ENCODE measurements at places on chromosomes 4 and X.

- DNase-seq: no peak
These were observed 113.1 kb upstream of the ADGRL3 start for GRCh38 chr4:61086979-61087378.

GRCh38 chr4:138788267-138788790 lies 227.3 kb upstream of the NOCT start:
- no peak for DNase-seq

DNA sequence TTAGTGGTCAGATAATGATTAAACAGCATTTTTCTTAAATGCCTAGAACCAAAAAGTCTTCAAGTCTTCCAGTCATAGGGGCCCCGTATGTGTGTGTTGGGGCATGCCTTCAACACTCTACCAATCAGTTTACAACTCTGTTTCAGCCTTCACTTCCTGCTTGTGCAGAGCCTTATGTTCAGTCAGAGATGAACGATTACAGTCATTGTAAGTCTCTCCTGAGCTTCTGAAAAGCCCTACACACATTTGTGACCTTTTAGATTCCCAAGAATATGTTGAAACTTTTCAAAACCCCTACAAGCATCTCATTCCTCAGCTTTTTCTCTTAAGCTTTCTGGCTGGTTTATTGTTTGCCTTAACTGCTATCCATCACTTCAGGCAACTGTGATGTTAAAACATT lies 591.2 kb downstream of the ZNF674 start:
- no peak for DNase-seq

- no peak for DNase-seq
These were observed 5.7 kb upstream of the TMEM156 start for GRCh38 chr4:39037941-39038340.

GRCh38 chr4:53365121-53365485 lies 758 bp downstream of the SCFD2 start:
- DNase-seq: no peak

DNA sequence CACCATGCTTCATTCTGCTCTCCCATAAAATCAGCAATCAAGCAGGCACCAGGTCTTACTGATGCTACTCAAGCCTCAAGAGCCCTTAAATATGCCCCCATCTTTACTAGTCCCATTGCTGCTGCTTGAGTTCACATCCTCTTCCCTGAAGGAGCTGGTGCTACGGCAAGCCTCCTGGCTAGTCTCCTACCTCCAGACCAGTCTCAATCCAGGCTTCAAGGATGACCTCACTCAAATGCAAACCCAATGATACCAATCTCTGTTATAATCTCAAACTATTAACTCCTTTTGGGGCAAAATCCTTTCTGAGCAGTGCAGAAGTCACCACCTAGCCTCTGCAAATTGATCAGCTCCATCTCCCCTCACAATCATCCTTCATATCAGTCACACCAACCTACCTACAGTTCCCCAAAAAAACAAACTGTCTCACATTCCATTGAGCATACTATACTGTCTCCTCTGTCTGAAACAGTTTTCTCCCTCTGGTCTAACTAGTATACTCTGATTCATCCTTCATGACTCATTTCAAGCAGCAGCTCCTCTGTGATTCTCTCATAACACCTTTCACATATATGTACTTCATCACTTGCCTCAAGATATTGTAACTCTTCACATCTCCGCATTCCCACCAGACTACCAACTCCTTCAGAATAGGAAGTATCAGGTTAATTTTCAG lies 30.0 kb downstream of the PAPSS1 start:
- no peak for DNase-seq

- DNase-seq: no peak
These were observed 44.1 kb upstream of the MBNL3 start for GRCh38 chrX:132532913-132533312.

DNA sequence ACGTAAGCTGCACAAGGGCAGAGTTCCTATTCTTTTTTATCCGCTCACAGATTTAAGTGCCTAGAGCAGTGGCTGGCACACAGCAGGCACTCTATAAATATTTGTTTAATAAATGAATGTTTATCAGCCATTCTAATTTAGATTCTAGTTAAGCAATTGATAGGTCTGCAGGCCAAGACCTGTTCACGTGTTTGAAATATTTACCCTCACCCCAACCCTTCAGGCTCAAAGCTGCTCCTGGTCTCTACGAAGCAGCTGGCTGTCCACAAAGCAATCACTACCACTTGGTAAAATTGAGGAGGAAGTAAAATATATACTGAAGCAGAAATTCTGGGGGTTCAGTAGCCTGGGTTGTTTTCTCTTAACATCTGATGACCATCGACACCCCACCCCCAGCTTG lies 158.1 kb downstream of the MGST2 start:
- no peak for DNase-seq

GRCh38 chr4:146407669-146408084 lies 114.1 kb downstream of the SLC10A7 start:
- DNase-seq: no peak

DNA sequence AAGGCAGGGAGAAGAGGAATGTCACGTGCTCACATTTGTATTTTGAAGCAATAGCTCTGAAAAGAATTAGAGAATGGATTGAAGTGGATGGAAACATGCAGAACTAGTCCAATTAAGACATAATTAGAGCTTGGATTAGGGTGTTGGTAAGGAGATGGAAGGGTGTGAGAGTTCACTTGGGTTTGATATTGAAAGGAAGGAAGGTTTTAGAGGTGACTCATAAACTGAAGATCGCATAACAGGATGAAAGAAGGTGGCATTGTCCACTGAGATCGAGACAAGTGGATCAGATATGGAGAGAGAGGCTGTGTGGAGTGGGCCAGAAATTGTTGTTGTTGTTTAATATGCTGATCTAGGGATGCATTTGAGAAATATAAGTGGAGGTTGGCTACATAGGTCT lies 244.0 kb upstream of the SMIM31 start:
- no peak for DNase-seq

GRCh38 chr4:53706422-53707032 lies 115.2 kb upstream of the LNX1 start:
- no peak for DNase-seq

DNA sequence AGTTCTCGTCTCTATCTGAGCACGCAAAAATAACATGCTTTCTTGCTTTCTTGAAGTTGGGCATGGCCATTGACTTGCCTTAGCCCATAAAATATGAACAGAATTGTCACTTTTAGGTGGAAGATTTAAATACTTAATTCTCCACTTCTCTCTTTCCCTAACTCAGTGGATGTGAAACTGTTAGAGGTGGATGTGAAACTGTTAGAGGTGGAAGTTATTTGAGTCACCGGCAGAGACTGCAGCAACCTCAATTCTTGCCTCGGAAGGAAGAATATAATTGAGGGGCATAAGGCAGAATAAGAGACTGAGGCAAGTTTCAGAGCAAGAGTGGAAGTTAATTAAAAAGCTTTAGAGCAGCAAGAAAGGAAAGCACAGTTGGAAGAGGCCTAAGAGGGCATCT lies 2.8 kb upstream of the PARM1 start:
- no peak for DNase-seq

DNA sequence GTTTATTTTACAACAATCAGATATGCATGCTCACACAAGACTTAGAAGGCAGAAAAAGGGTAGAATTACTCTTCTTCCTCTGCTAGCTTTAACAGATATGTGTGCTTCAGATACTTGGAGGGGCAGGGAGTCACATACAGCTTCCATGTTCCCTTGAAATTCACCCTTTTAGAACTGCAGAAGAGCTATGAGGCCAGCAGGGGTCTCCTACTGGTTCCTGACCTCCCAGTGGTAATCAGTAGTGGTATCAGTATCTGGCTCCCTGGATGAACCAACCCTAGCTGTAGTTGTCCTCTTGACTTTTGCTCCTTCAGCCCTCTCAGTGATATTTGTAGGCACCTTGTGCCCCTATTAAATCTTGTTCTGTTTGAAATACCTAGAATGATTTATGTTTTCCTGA lies 81.5 kb downstream of the RCHY1 start:
- no peak for DNase-seq

GRCh38 chr4:2368746-2369437 lies 49.6 kb downstream of the ZFYVE28 start:
- DNase-seq: no peak

DNA sequence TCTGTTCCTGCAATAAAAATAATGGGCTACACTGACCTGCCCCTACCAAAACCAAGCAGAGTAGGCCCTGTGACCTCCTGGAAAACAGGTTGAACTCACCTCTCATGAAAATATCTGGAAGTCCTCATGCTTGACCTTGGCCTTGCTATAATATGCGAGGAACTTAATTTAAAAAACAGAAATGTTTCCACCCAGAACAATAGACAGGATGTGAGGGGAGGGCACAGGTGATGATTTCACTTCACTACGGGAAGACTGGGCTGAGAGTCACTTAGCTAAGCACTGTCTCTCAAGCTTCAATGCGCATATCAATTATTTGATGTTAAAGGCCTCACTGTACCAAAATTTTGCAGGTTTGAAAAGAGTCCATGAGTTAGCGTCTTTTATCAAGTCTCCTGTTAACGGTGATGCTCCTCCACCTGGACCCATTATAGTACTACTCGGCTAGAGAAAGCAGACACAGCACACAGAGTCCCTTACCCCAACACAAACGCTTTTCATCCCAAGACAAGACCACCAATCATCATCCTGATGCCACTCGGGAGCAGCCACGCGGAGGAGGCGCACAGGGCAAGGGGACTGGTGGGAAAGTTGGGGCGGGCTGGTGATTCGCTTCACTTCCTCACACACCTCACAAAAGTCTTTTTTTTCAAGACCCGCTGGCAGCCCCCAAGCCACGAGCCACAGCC lies 25.9 kb downstream of the ZNF721 start:
- no peak for DNase-seq

- DNase-seq: no peak
These were observed 25.5 kb downstream of the SMIM14 start for GRCh38 chr4:39613093-39613656.

GRCh38 chrX:110320381-110320987 lies 2.6 kb upstream of the AMMECR1 start:
- no peak for DNase-seq

DNA sequence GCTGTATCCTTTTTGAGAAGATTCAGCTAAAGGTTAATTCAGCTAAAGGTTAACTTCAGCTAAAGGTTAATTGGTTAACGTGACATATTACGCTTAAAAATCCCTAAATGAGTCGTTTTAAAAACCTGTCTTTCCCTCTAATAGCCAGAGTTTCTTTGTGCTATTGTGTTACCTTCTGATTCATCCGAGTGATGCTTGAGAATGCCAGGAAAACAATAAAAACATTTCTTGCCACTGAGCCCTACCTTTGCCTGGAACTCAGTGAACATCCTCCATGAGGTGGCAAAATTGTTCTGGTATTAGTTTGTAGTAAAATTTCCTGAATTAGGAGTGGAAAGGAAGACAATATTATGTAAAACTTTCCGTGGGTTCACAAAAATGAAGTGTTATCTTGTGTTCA lies 13.7 kb upstream of the TMPRSS11E start:
- no peak for DNase-seq

GRCh38 chrX:31423609-31424189 lies 351.9 kb upstream of the FTHL17 start:
- DNase-seq: no peak

- no peak for DNase-seq
These were observed 107.9 kb downstream of the GPR143 start for GRCh38 chrX:9657590-9658256.

DNA sequence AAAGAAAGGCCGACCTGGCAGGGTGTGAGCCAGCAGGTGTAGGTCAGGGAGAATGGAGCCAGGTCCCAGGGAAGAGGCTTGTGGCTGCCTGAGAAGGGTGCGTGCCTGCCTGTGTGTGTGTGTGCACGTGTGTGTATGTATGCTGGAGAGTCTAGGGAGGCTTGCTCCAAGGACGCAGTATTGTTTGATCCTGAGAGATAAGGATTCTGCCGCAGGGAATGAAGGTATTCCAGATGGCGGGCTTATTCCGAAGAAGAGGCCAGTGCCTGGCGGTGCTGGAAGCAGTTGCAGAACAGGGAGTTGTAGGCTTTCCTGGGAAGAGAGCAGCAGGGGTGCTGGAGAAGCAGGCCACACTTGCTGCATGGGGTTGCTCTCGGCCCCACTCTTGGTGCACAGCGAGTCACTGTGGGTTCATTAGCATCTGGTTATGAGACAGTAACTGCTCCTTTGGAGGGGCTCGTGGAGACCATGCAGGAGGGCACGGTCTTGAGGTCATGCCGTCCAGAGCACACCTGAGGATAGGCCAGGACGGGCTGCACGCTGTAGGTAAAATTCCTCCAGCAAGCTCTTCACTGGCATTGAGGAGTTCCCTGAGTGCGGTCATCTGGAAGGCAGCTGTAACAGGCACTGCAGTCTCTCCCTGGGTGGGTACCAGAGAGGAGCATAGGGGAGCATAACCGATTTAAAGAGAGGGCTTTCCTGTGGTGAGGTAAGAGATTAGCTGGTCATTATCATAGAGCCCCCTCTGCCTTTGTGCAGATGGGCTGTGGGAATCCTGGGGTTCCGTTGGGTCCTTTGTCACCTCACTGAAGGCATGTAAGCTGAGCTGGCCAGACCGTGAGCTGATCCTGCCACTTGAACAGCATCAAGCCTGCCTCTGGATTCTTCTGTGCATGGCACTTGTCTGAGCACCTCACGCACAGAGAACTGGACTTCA lies 29.9 kb upstream of the MSANTD1 start:
- DNase-seq: no peak

DNA sequence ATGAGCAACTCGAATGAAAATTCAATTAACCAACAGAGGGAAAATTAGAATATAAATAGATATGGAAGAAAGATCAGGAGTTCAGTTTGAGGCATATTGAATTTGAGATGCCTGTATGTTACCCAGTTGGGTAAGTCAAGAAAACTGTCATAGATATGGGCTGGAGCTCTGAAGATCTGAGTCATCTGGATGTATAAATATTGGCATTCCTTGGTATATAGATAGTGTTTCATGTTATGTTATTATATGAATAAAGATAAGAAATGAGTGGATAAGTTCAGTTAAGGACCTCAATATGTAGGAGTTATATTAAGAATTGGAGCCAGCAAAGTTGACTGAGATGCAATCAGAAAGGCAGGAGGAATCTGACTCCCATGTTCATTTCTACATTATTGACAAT lies 543.6 kb upstream of the SMIM31 start:
- DNase-seq: no peak

DNA sequence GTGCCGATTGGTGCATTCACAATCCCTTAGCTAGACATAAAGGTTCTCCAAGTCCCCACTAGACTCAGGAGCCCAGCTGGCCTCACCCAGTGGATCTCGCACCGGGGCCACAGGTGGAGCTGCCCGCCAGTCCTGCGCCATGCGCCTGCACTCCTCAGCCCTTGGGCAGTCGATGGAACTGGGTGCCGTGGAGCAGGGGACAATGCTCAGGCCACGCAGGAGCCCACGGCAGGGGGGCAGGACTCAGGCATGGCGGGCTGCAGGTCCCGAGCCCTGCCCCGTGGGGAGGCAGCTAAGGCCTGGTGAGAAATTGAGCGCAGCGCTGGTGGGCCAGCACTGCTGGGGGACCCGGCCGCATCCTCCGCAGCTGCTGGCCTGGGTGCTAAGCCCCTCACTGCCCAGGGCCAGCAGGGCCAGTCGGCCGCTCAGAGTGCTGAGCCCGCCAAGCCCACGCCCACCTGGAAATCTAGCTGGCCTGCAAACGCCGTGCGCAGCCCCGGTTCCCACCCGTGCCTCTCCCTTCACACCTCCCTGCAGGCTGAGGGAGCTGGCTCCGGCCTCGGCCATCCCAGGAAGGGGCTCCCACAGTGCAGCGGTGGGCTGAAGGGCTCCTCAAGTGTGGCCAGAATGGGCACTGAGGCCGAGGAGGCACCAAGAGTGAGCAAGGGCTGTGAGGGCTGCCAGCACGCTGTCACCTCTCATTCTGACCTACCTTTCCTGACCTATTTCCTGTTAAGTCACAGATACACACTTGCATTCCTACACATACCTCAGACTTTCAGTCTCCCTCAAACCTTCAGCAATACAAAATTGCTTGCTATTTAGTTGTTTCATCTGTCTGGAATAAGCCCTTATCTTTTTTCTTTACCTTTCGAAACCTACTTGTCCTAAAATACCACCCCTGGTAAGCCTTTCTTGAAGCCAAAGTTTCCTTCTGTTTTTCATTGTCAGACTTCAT lies 20.7 kb downstream of the UBE2K start:
- DNase-seq: peak; percentile 24

Measured in CD4-positive, alpha-beta T cell treated with Interleukin-12 subunit alpha and Interleukin-12 subunit beta, for 1 hour (primary cell).